ENCODE measurements at places on chromosomes 12 and 14. TPM values are rescaled to one million over a fixed set of nuclear protein-coding genes. Genes with fewer than 3 reads are reported as not detected.

DNA sequence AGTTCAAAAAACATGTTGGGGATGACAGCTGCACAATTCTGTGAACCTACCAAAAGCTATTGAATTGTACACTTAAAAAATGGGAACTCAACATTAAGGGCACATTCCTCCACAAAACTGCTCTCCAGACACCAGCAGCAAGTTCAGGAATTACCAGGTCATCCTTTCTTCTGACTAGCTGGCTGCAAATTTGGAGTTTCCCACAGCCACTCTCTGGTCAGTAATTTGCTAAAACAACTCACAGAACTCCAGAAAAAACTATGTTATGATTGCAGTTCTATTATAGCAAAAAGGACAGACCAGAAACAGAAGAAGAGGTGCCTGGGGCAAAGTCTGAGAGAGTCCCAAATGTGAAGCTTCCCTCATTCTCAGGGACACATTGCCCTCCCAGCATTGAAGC lies 20.1 kb upstream of the PLEKHD1 start:
- H3K27ac ChIP-seq = no peak overlapping the region
- H3K36me3 ChIP-seq = no peaks in the 10 kb centered on the region
- no peaks in the 10 kb centered on the region for H3K4me1 ChIP-seq

DNA sequence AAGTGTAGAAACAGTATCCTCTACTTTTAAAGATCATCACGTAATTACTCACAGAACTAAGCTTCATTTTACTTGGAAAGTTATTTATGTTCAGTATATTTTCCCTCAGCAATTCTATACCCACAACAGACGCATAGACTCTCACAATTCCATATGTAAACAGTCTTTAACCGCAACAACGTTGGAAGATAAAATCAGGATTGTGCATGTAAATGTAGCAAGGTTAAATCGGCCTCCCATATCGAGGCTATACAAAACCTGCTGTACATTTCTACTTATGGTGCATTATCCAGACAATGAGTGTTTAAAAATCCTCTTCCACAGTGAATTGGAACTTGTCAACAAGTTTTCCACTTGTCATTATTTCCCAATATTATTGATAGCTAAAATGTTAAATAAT lies 581.1 kb downstream of the SLC16A7 start:
- DNase-seq = no peak
- H3K4me3 ChIP-seq = no peak overlapping the region
- H3K27me3 ChIP-seq = no peaks in the 10 kb centered on the region
- H3K4me1 ChIP-seq = no peaks in the 10 kb centered on the region

DNA sequence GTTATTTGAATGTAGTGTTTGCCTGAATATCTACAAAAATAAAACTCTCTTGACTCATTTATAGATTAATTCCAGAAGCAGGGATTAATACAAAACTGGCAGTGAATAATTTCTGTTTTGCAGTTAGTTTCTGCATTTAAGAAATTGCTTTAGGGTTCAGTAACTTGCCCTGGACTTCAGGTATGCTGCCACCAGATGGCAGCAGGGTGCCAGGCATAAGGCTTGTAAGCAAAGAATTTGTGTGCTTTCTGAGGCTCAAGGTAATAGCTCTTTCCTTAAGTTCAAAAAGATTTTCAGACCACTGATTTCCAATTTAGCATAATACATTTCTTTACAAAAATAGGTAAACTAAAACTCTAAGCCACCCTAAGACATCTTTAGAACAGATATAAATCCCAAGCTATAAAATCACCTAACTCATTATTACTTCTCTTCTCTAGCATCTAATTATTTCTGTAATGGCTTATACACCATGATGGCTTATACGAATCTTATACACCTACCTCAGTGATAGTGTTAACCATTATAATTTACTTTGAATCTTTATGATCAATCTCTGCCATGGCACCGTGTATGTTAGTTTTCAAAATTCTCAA lies 398.3 kb downstream of the APAF1 start:
- peak; percentile 37 for DNase-seq
- H3K27ac ChIP-seq = no peak overlapping the region
- no peaks in the 10 kb centered on the region for H3K36me3 ChIP-seq
- H3K4me3 ChIP-seq = no peak overlapping the region
- no peaks in the 10 kb centered on the region for H3K4me1 ChIP-seq

DNA sequence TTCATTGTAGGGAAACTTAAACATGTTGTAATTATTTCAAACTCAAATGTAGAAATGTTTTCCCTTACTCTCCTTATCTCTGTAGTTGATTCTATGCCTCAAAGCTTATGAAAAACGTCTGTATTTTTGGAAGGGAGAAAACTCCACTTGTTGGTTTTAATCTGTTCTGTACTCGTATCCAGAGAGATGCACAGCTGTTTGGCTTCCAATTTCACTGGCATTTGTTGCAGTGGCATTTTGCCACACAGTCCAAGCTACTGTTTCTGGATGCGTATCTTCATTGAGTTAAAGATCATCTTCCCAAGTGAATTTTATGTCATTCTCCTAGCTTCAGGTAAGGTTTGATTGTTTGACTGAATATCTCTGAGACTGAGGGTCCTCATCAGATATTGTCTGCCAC lies 481.4 kb downstream of the TRHDE start:
- no peaks in the 10 kb centered on the region for H3K4me1 ChIP-seq
- H3K27ac ChIP-seq = no peak overlapping the region
- no peak for DNase-seq
- H3K36me3 ChIP-seq = no peaks in the 10 kb centered on the region
- no peak overlapping the region for H3K4me3 ChIP-seq

GRCh38 chr12:120981407-120981941 lies 3.1 kb downstream of the HNF1A start:
- H3K27me3 ChIP-seq = no peaks in the 10 kb centered on the region
- peak overlapping the region; percentile 83 for H3K27ac ChIP-seq
- peak overlapping the region; percentile 56 for H3K4me3 ChIP-seq
- DNase-seq = no peak
- H3K36me3 ChIP-seq = no peaks in the 10 kb centered on the region
- H3K4me1 ChIP-seq = no peaks in the 10 kb centered on the region

- H3K4me1 ChIP-seq = no peaks in the 10 kb centered on the region
- no peak for DNase-seq
- H3K4me3 ChIP-seq = no peak overlapping the region
- no peaks in the 10 kb centered on the region for H3K36me3 ChIP-seq
Observed at GRCh38 chr12:14280921-14281320, 84.6 kb upstream of the ATF7IP start.

DNA sequence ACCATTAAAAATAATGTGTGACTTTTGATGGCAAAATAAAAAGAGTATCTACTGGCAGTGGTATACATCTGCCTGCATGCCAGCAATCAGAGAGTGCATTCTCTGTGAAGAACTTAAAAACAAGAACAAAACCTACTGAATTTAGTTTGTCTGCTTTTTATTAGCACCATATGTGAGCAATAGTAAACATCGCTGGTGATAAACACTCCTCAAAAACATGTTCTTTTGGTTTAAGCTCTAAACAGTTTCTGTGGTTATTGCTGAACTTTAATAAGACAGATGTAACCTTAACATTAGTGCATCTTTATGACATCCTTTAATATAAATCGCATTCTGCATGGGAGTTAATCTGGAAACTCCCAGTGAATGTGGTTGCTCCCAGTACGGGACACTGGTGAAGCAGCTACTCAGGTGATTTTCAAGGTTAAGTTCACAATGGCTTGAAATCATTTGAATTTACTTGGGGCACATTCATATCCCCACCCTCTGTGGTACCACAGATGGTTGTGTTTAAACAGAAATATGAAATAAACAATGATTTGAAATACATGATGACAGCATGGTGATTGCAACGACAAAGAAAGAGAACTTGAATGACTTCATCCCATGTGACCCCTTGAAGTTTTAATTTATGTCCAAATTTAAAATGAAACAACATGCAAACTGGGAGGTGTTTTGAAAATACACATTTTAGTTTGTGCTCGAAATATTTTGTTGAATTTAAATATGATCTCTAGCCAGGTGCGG lies 285.9 kb downstream of the FOXN3 start:
- H3K4me1 ChIP-seq = no peaks in the 10 kb centered on the region
- H3K36me3 ChIP-seq = no peaks in the 10 kb centered on the region
- no peak overlapping the region for H3K27ac ChIP-seq
- H3K4me3 ChIP-seq = no peak overlapping the region
- no peak for DNase-seq

- no peaks in the 10 kb centered on the region for H3K36me3 ChIP-seq
- H3K27me3 ChIP-seq = no peaks in the 10 kb centered on the region
- DNase-seq = no peak
- H3K4me1 ChIP-seq = peaks cover 31% of the 10 kb centered on the region
- H3K27ac ChIP-seq = no peak overlapping the region
Observed at GRCh38 chr12:98422359-98422758, 93.0 kb upstream of the TMPO start.

DNA sequence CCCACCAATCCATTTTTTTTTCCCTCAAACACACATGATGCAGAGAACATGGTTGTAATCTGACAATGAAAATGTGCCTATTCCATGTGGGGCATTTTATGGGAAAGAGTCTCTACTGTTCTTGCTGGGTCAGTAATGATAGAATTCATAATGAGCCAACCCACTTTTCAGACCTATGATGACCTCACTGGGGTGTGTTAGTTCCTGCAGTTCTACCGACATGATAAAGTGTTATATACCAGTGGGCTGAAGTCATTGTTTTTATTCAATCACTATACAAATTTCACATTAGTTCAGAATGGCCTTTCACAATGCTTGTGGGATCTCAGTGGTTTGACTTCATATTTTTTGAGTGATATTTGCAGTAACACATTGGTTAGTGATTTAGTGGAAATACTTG lies 47.5 kb downstream of the PPFIBP1 start:
- H3K27ac ChIP-seq = no peak overlapping the region
- H3K4me3 ChIP-seq = no peak overlapping the region
- DNase-seq = no peak
- H3K4me1 ChIP-seq = peaks cover 47% of the 10 kb centered on the region
- no peaks in the 10 kb centered on the region for H3K36me3 ChIP-seq

DNA sequence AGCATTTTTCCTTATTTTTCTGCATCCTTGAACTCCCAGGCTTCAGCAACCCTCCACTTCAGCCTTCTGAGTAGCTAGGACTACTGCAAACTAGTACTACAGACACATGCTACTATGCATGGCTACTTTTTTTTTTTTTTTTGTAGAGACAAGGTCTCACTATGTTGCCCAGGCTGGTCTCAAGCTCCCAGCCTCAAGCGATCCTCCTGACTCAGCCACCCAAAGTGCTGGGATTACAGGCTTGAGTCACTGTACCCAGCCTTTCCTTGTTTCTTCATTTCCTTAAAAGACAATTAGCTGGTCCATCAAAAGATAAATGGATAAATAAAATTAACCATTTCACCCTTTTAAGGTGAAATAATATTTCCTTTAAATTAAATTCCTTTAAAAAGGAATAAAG lies 205.8 kb downstream of the SPTSSA start:
- H3K4me1 ChIP-seq = no peaks in the 10 kb centered on the region
- no peaks in the 10 kb centered on the region for H3K27me3 ChIP-seq
- no peak overlapping the region for H3K27ac ChIP-seq

DNA sequence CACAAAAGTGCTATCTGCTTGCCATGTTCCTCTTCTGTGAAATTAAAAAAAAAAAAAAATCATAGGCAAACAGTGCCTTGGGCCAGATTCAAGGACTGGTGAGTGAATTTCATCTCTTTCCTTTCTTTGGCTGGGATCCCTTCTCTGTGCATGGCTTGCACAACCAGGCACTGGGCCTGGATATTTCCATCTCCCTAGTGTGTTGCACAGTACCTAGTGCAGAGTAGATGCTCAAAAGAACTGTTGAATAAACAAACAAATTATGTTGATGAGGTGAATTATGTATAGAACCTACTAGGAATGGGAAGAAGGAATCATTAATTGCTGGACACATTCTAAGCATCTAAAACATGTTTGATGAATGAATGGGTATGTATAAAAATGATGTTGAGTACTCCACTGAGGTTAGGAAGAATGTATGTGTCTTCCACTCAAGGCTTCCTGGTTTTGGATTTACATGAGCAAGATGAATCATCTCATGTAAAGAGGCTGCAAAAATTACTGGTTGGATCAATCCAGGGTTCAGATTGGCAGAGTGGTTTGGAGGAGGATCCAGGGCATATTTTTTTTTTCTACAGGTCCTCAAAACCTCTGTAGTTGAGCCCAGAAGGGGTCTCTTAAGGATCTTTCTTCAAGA lies 93.2 kb downstream of the EMP1 start:
- H3K4me1 ChIP-seq = no peaks in the 10 kb centered on the region
- no peak overlapping the region for H3K4me3 ChIP-seq
- no peak for DNase-seq
- no peaks in the 10 kb centered on the region for H3K36me3 ChIP-seq
- no peaks in the 10 kb centered on the region for H3K27me3 ChIP-seq
- H3K27ac ChIP-seq = no peak overlapping the region

GRCh38 chr12:28242496-28243309 lies 52.4 kb downstream of the CCDC91 start:
- no peaks in the 10 kb centered on the region for H3K27me3 ChIP-seq
- H3K27ac ChIP-seq = no peak overlapping the region
- H3K36me3 ChIP-seq = no peaks in the 10 kb centered on the region
- no peaks in the 10 kb centered on the region for H3K4me1 ChIP-seq

- H3K27me3 ChIP-seq = no peaks in the 10 kb centered on the region
- no peak for DNase-seq
- no peaks in the 10 kb centered on the region for H3K4me1 ChIP-seq
- H3K4me3 ChIP-seq = no peak overlapping the region
Observed at GRCh38 chr14:34340025-34340625, 121.9 kb downstream of the SPTSSA start.

DNA sequence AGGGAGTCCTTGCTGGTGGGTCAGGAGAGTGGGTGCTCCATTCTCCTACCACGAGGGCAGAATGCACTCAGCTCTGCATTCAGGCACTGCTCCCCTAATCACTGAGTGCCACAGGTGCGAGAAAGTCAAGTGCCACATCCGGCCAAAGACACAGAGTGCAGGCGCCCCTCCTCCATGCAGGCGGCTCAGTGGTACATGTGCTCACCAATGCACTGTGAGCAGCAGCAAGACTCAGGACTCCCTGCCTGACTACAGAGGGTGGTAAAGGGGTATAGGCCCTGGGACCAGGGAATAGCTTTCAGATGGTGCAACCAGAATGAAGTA lies 32.9 kb downstream of the ZFYVE21 start:
- DNase-seq = no peak
- no peak overlapping the region for H3K27ac ChIP-seq
- no peaks in the 10 kb centered on the region for H3K27me3 ChIP-seq
- H3K36me3 ChIP-seq = peaks cover 13% of the 10 kb centered on the region
- no peak overlapping the region for H3K4me3 ChIP-seq

The PZP gene
- total RNA-seq = not detected

The HOXC6 gene
- not detected for total RNA-seq

The LRP1-AS gene
- total RNA-seq = not detected

The TESPA1 gene
- total RNA-seq = 6.2 TPM

The RAB15 gene
- total RNA-seq = 20.6 TPM

The RPL10L gene
- total RNA-seq = 8.6 TPM

The BMP4 gene
- 11.2 TPM for total RNA-seq

The MUCL1 gene
- total RNA-seq = not detected

All from transverse colon (tissue), 4 donors.